ENCODE measurements at places on chromosomes 12 and 14.

- no peak for DNase-seq
Measured at GRCh38 chr12:1078002-1078401, 87.0 kb downstream of the ERC1 start.

DNA sequence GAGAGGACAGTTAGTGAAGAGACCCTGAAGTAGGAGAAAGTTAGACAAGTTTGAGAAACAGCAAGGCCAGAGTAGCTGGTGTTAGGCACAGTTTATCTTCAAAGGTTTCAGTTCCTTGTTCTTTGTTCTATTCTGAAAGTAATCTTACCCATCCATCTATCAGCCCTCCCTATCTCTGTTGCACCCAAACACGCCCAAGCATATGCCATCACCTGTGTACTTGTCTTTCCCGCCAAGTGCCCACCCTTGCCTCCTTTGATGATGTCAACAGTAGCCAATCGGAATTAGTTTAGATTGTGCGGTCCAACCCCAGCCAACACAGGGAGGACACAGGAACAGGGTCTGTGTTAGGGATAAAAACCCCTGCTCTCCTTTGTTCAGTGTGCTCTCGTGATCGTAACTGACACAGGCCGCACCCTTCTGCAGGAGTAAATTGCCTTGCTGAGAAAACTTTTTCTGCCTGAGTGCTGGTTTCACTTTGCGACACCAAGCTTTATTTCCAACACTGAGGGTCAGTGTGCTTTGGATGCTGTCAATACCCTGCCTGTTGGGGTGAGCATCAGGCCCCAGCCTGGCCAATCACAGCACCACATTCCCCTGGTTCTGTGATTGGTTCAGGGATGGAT lies 4.7 kb upstream of the TMEM229B start:
- DNase-seq = no peak

GRCh38 chr14:57871459-57872080 lies 5.7 kb upstream of the SLC35F4 start:
- DNase-seq = no peak

GRCh38 chr12:33817713-33818112 lies 204.6 kb upstream of the ALG10 start:
- DNase-seq = no peak

- DNase-seq = no peak
Measured at GRCh38 chr12:101648195-101648594, 49.2 kb upstream of the CHPT1 start.

Data from SK-N-MC (cell line).